Suppressor macrophage treated with lipopolysaccharide for 4 hours (primary cell): ENCODE measurements at places on chromosomes 5 and 9.

GRCh38 chr5:147648597-147648996, 133.9 kb downstream of the JAKMIP2 start:
- no peak for DNase-seq

DNA sequence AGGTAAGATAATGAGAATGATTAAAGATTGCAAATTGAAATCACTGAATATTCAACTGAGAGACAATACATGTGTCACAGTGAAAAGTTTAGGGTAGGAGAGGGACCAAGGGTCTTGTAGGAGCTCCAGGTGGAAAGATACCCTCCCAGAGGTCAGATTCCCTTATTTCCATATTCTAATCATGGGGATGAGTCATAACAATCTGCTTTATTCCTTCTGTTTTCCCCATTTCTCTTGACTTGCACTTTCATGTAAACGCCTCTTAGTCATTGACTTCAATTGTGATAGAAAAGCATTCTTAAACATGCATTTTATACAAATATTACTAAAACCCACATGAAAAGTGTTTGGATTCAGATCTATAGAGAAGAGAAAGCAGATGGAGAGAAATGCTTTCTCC, 81.3 kb upstream of the CTSL start:
- peak; percentile 10 for DNase-seq

DNA sequence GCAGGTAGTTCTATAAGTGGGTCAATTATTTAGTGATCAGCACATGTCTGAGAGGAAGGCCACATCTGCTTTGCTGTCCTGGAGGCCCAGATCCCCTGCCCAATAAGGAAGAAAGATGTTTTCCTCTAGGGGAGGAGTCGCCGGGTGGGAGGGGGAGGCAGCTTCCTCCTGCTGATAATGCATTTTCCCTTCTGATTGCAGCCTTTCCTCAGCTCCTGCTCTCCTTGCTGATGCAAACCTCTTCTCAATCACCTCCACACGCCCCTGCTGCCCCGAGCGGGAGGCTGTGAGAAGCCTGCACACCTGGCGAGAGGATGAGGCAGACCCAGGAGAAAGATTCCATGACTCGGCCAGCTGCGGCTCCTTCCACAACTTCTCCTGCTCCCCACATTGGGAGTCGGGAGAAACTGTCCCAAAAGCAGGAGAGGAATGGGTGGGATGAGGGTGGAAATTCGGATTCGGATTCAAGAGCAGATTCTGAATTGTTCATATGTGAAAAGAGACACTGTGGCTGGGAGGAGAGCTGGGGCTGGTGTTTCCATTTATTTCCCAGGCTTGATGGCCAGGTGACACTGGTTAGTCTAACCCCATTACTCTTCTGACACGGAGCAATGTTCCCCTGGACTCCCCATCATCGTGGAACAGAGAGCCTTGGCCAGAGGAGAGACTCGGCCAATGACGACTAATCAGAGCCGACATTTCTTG, 6.8 kb upstream of the NTNG2 start:
- DNase-seq, result no peak

DNA sequence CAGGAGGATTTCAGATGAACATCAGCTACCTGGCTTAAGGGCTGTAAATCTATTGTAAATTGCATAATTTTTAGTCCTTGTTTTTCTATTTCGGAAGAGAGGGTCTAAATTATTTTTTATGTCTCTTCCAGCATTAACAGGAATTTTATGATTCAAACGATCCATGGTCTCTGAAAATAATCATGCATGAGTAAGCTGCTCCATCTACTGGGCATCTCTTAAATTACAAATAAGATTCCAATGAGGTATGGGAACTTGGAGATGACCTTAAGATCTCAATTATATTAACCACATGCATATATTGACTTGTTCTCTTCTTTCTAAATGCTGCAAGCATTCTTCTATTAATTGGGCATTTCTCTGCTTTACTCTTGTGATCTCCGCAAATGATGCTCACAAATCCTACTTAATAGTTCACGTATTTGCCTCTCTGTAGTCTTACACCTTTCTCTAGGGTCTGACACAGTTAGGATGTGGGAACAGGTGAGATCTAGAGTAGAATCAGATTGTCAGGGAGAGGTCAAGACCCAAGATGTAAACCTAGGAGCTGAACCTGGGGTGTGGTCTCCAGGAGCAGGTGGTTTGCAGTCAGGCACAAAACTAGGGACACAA, 86.9 kb downstream of the NUDT12 start:
- peak; percentile 67 for DNase-seq

GRCh38 chr9:18136354-18136994, 337.5 kb upstream of the ADAMTSL1 start:
- no peak for DNase-seq

- DNase-seq, result peak; percentile 86
These were observed 4.3 kb downstream of the LCP2 start for GRCh38 chr5:170293273-170293672.

DNA sequence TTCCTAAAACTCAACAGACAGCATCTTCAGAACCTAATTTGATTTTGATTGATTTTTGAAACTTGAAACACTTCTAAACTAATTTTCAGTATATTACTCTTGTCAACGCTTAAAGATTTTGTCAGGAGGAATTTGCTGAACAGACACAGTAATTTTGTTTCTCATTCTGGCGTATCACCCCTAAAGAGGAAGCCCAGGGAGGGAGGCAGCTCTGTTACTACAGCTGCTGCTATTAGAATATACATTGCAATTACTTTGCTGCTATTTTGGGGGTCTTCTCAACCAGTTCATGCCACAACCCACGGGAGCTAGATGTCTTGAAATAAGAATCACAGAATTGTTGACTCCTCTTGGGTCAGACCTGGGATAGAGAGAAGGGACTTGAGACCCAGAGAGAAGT, 122.6 kb downstream of the TLR4 start:
- DNase-seq, result peak; percentile 25

- DNase-seq, result no peak
These were observed 5.7 kb downstream of the CMBL start for GRCh38 chr5:10301842-10302610.

DNA sequence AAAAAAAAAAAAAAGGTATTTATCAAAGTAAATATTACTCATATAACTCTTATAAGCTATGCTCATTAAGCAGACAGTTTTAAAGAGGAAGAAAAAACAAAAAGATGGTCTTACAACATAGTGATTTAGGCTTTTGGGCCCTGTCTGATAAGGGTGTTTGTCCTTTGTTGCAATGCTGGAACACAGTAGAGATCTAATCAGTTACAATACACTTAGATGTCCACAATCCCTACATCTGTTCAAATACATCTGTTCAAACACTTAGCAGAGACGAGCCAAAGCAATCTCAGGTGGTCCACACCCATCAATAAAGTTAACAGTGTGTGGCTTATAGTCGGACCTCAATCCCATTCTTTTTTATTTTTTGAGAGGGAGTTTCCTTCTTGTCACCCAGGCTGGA, 11.0 kb downstream of the PRXL2C start:
- DNase-seq, result no peak

GRCh38 chr5:135481909-135482311, 29.8 kb upstream of the TIFAB start:
- no peak for DNase-seq

- no peak for DNase-seq
These were observed 34.8 kb upstream of the ANXA1 start for GRCh38 chr9:73116880-73117279.

DNA sequence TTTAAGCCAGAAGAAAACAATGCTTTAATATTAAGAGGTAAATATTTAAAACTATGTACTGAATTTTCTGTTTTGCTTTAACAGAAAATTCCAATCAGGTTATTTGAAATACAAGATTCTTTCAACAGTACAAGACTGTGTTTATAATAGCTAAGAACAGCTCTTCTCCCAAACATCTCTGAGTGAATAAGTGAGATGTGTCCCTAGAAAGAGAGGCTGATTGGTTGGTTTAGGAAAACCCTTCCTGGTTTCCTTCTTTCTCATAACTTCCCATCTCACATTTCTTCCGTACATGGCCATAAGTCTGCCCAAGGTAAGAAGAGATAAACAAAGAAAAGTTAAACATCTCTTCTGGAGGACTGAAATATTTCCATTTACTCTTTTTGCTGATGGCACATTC, 145.9 kb downstream of the FANCC start:
- DNase-seq, result no peak

DNA sequence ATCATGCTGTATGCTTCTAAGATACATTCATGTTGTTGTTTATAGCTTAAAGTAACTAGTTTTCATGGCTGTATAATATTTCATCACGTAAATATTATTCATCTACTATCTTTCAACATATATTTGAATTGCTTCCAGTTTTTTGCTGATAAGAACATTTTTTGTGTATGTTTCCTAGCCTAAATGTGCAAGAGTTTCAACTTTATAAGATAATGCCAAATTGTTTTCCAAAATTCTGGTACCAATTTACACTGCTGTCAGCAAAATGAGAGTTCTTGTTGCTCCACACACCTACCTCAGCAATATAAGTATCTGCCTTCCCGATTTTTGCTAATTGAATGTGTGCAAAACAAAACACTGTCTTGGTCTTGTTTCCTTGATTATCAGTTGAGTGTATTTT, 178.3 kb downstream of the CRB2 start:
- DNase-seq, result no peak

DNA sequence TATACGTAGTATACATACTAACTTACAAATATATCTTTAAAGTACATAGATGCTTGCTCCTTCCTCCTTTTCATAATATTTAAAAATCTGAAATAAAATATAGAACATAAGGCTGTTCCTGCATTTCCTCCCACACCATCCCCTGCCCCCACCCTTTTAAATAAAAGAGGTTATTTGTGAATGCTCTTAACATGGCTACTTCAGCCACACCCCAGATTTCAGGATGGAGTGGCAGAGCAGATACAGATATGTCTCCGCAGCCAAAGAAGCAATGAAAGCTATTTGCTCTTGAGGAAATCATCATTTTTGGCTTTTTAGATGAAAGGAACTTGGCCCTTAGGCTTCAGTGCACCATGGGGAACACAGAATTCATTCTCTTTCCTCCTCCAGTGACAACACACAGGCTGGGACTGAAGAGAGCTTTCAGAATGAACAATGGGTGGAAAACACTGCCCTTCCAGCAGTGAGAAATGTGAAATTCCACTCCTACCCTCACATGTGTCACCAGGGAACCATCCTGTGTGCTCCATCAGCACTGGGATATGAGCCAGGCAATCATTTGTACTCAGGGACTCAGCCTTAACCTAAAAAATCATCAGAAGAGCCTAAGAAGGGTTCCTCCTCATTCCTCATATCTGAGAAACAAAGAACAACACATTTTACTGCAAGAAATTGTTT, 134.3 kb downstream of the PPP2R2B start:
- DNase-seq, result no peak

GRCh38 chr5:68436686-68437520, 221.3 kb downstream of the PIK3R1 start:
- no peak for DNase-seq

- no peak for DNase-seq
These were observed 90.9 kb downstream of the CFAP90 start for GRCh38 chr5:7759951-7760580.

DNA sequence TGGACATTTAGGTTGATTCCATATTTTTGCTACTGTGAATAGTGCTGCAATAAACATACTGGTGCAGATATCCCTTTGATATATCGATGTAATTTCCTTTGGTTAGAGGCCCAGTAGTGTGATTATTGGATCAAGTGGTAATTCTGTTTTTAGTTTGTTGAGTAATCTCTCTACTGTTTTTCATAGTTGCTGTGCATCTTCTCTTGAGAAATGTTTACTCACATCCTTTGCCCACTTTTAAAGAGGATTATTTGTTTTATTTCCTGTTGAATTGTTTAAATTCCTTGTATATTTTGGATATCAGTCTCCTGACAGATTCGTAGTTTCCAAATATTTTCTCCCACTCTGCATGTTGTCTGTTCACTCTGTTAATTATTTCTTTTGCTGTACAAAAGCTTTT, 352.6 kb upstream of the TARS1 start:
- DNase-seq, result no peak

DNA sequence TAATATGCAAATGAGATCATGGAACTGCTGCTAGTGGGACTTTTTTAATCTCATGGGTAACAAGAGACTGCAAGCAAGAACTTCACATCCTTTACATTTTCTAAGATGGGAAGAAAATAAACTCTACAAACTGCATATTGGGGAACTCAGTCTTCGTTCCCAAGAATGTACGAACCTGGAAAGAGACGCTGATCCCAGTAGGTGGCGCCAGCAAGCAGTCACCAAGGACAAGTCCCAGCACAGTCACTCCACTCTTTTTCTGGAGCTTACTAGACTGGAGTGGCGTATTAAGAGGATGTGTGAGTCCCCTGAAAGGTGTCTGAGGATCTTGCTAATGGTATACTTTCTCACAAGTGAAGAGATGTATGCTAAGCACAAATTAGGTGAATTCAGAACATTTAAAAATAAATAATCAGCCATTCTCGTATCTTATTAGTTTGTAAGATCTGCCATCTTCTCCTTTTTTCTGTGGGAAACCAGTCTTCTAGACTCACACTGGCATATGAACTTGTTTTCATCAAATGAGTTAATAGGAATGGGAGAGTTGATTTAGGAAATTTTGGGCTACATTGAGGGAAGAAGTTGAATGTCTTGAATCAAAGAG, 16.0 kb upstream of the PUM3 start:
- peak; percentile 73 for DNase-seq

- DNase-seq, result no peak
These were observed 45.4 kb downstream of the CAMK2A start for GRCh38 chr5:150244209-150244608.

DNA sequence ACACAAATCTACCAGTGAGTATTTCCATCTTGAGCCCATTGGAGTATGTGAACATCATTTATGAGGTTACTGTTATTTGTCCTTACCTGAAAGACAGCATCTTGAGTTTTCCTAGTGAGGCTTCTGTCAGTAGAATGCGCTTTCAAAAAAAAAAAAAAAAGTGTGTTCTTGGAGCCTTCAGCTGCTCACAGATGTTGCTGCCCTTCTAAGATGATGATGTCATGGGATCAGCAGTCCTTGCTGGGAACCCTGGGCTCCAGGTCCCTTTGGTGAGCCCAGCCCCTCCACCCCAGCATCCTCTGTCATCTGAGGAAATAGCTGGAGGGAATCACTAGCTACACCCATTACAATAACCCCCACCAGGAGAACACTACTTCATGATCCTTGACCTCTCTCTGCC, 83.3 kb downstream of the ATPSCKMT start:
- no peak for DNase-seq

GRCh38 chr5:178432421-178433272, 157.5 kb downstream of the COL23A1 start:
- no peak for DNase-seq

DNA sequence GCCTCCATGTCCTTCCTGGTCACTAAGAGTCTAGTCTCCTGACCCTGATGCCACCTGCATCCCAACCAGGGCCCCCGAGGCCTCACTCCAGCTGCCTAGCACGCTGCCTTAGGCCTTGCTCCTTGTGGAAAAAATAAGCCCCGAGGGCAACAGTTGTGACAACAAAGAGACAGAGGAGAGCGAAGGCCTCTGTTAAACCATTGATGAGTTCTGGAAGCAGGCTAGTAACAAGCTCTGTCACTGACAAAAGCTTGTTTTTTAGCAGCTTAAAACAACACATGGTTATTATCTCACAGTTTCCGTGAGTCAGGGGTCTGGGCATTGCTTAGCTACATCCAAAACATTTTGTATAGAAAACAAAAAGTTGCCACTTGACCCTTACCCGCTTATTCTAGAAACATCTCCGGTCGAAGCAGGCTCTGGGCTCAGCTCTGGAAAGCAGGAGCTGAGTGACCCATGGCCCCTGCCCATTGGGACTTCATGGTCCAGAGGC, 48.2 kb upstream of the TBC1D2 start:
- DNase-seq, result no peak
